ENCODE measurements at places on chromosomes 3 and 15.

GRCh38 chr3:155412904-155413303 lies 119.4 kb upstream of the STRIT1 start:
- DNase-seq: no peak

GRCh38 chr3:125585595-125586223 lies 9.6 kb downstream of the OSBPL11 start:
- DNase-seq: no peak

DNA sequence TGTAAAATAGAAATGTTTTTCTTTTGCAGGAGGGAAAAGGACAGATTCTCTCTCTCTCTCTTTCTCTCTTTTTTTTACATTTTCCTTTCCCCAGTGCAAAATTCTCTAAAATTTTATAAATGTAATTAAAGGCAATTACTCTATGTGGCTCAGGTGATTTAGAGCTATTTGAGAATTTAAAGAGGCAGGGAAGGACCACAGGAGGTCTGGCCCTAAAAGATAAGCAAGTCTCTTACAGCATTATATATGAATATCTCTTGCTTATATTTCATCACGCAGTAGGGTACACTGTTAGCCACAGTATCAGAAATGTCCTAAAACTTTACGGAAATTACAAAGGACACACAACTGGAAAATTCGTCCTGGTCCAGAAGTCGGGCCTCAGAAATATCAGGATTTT lies 70.5 kb upstream of the PPIB start:
- DNase-seq: no peak

GRCh38 chr15:64216730-64217428 lies 54.1 kb upstream of the PPIB start:
- no peak for DNase-seq

- DNase-seq: no peak
Observed at GRCh38 chr3:197186887-197187588, 111.4 kb downstream of the DLG1 start.

- no peak for DNase-seq
Observed at GRCh38 chr3:138062626-138063025, 52.7 kb downstream of the CLDN18 start.

- no peak for DNase-seq
Observed at GRCh38 chr3:129864519-129864918, 29.0 kb downstream of the TMCC1 start.

DNA sequence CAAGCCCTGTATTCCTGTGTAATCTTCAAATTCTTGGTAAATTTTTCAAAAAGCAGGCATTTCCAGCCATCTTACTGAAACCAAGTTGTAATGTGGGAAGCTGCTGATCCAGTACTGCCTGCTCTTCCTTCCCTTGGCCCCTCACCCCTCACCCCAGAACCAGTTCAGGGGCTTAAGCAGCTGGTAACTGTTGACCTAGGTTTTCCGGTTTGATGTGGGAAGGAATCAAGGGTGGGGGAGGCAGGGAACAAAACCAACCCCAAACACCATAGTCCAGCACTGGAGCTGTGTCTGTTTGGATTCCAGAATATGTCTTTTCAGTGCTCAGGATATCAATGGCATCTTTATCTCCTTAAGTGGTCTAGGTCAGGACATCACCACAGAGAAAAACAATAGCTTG lies 26.7 kb downstream of the SNX1 start:
- no peak for DNase-seq

DNA sequence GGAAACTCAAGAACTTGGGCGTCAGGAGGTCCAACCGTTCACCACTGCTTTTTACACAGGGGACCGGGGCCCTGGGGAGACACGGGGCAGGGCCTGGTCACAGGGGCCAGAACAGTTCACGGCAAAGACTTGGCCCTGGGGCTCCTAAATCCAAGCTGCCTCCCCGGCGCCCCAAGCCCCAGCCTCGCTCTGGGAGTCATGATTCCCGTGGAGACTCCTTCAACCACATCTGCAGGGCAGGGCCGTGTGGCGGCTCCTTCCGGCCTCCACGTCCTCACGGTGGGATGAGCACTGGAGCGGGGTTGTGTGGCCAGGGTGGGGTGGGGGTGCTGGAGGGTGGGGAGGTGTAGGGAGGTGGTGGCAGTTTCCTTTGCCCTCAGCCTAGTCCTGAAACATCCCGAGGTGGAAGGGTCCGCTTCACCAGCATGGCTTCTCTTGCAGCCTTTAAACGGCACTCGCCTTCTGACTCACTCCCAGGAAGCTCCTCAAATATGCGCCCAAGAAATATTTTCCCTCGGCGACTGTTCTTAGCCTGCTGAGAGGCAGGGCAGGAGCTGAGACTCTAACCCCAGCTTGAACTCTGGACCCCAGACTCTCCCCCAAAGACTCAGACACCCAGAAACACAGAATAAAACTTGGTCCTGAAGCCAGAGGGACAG lies 1.8 kb downstream of the MUC4 start:
- no peak for DNase-seq

DNA sequence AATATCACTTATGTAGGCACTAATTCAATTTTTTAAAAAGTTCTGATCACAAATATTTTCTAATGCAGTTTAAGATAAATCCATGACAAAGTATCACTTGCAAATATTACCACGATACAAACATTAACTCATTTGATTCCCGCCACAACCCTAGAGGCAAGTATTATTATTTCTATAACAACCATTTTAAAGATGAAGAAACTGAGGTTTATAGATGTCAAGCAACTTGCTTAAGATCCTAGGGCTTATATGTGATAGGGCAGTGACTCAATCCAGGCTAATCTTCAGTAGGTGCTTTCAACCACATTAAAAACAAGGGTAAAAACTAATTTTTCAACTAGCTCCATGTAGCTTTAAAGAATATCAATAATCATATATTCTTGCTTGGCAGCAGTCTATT lies 1.7 kb downstream of the DYNC1LI1 start:
- DNase-seq: no peak

- DNase-seq: no peak
Observed at GRCh38 chr3:3919316-3919715, 120.1 kb downstream of the LRRN1 start.

DNA sequence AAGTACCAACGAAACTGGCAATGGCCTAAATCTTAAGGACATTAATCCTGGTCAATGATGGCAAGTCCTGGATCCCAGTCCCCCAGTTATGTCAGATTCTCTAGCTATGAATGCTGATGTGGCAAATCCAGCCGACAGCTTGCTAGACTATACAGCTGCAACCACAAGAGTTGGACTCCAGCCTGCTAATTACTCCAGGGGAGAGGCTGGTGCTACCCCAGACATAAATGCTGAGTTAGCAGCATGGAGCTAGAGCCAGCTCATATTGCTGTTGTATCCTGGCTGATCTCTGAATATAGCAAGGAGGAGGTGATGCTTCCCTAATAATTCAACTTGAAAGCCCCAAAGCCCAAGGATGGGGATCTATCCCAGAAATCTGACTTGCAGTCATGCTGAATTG lies 207.1 kb downstream of the LRRN1 start:
- DNase-seq: no peak

GRCh38 chr15:54307252-54307902 lies 329.1 kb downstream of the UNC13C start:
- no peak for DNase-seq

DNA sequence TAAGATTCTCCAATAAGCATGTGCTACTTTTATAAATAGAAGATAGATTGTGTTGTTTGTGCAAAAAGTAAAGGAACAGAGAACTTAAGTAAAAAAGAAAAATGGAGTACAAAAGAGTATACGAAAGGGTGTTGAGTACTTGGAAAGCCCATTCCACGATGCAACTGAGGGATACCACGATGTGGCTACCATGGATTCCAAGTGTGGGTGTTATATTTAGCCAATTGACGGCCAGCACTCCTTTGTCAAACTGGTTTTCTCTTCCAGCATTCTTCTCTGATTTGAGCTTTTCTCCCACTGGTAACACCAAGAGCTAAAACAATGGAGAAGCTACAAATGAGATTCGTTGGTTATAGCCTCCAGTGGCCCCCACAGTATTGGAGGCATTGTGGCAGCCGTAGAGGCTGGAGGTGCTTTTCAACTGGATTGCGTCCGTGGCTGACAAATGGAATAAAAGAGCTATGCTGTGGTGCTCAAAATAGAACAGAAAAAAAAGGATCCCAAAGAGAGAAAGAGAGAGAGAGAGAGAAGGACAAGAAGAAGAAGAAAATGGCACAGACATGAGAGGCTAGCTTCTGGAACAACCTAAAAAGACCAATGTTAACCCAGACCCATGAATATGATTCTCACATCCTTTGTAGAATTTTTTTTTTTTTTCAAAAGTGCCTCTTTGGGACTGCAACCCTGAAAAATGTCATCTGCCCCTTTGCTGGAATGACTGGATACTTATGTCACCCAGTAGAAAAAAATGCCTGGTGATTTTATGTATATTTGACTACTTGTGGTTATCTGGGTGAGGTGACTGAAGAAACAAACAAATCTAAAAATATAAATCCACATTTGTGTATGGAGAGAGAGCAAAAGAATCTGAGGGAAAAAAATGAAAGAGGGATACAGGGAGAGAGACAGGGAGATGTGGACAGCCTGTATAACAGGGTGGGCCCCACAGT lies 345.1 kb downstream of the RORA start:
- no peak for DNase-seq

GRCh38 chr15:64134345-64134829 lies 17.1 kb upstream of the SNX22 start:
- DNase-seq: no peak

- DNase-seq: no peak
Observed at GRCh38 chr15:79933231-79933630, 36.4 kb upstream of the MTHFS start.

- no peak for DNase-seq
Observed at GRCh38 chr3:130997289-130997688, 29.3 kb downstream of the ASTE1 start.

DNA sequence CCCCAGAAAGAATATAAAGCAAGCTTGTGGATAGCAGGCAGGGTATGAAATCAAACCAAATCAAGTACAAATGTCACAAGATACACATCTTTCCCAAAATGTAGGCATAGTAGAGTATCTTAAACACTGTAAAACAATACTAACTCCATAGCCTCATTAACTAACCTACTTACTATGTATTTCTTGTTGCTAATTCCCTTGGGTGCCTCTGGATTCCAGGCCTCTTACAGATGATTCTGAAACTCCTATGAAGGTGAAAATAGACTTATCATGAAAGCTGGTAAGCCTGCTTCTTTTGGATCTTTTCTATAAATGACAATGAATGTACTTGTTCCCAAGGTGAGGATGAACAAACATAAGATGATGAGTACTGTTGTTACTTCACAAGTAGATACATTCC lies 93.8 kb downstream of the FRMD5 start:
- DNase-seq: no peak

DNA sequence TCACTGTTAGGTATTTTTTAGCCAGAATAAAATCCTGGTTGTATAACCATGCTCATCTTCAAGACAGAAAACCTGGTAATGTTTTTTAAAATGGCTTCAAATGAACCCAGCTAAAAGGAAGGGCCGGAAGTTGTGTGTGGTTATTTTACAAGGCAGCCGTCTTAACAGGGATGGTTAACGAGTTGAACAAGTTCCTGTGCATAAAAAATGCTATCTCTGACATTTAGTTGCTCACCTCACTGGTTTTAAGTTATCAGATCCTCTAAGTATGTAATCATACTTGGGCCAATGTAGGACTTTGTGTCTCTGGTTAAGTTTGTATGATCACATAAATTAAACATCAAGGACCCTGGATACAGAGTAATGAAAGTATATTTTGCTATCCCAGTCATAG lies 2.1 kb downstream of the ATP11B start:
- DNase-seq: no peak

- DNase-seq: no peak
Observed at GRCh38 chr3:110568246-110568645, 503.4 kb upstream of the NECTIN3 start.

DNA sequence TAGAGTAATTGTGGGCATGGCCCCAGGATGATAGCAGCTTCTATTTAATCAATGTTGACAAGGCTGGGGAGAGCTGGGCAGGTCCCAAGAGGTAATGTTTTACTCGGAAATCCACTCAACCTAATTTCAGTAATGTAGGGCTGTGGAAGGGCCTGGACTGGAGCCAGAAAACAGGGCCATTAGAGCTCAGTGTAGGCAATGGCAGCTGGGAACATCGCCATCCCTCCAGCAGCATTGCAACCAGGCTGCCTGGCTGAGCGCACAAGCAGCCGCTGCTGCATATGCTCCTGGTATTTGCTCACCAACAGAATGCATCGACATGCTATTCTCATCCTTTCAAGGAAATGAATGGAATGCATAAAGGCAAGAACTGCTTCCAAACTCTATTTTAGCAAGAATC lies 90.0 kb downstream of the GAP43 start:
- no peak for DNase-seq

DNA sequence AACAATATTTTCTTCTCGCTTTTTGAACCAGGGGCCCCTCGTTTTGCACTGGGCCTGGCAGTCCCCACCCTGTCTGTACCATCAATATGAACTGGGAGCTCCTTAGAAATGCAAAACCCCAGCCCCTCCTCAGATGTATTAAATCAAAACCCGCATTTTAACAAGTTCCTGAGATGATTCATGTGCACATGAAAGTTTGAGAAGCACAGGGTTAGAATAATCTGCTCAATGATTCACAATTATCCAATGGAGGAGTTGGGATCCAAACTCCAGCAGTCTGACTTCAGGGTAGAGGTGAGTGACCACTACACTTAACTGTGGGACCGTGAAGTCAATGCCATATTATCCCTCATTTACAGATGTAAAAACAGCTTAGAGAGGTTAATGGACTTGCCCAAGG lies 256.4 kb downstream of the IGSF11 start:
- no peak for DNase-seq

DNA sequence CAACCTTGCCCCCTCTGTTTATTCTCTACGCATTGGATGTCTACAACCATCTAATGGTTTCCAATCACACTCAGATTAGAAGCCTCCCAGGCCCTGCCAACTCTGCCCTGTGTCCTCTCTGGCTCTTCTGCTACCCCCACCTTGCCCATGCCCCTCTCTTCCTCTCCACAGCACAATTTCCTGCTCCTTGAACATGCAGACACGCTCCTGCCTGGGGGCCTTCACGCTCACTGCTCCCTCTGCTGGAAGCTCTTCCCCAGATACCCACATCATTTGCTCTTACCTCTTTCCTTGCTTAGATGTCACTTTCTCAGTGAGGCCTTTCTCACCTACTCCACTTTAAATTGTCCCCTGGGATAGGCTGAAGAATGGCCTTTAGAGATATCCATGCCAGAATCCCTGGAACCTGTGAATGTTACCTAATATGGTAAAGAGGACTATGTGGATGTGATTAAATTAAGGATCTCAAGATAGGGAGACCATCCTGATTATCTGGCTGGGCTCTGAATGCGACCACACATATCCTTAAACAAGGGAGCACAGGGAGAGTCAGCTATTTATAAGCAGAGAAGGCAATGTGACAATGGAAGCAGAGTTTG lies 9.9 kb downstream of the KY start:
- no peak for DNase-seq
